ENCODE measurements at places on chromosomes 13 and 19.

GRCh38 chr13:43935878-43936277 lies 56.2 kb downstream of the LACC1 start:
- no peak for DNase-seq

GRCh38 chr13:50247223-50247622 lies 232.0 kb downstream of the KCNRG start:
- no peak for DNase-seq

DNA sequence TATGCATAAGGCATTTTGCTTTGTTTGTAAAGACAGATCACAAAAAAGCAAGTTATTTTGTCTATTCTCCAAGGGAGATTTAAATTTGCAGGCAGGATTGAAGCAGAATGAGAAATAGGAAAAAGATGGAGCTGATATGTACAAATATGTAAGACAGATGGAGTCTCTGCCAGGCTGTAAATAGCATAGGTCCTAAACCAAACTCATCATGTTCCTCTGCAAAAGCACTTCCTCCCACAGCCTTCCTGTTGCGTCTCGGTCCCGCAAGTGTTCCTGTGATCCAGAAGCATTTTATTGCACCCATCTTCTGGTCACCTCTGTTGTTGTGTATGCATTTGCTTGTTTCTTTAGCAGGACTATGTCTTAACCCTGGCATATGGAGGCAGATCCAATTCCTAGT lies 95.7 kb upstream of the CLDN10 start:
- no peak for DNase-seq

GRCh38 chr13:112844879-112845278 lies 124.1 kb upstream of the MCF2L start:
- no peak for DNase-seq

GRCh38 chr19:13964776-13965175 lies 12.5 kb downstream of the DCAF15 start:
- DNase-seq: no peak

DNA sequence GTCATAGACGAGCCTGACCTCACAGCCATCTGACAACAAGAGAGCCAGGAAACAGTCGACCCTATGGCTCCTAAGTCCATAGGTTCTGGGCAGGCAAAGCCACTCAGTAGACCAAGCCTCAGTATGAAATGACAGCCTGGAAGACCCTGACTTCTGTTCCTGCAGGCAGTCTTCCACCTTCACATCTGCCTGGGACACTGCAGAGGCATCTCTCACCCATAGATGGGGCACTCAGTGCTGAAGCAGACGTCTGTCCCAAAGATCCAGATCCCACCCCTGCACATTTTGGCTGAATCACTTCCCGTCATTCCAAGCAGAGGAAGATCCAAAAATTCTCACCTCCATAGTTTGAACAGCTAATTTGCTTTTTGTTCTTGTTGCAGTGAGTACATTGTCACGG lies 139.3 kb upstream of the ZNF507 start:
- no peak for DNase-seq

- DNase-seq: no peak
These were observed 1.8 kb downstream of the RABAC1 start for GRCh38 chr19:41957161-41957837.

- DNase-seq: no peak
These were observed 8.7 kb downstream of the LRCH1 start for GRCh38 chr13:46561691-46562090.

DNA sequence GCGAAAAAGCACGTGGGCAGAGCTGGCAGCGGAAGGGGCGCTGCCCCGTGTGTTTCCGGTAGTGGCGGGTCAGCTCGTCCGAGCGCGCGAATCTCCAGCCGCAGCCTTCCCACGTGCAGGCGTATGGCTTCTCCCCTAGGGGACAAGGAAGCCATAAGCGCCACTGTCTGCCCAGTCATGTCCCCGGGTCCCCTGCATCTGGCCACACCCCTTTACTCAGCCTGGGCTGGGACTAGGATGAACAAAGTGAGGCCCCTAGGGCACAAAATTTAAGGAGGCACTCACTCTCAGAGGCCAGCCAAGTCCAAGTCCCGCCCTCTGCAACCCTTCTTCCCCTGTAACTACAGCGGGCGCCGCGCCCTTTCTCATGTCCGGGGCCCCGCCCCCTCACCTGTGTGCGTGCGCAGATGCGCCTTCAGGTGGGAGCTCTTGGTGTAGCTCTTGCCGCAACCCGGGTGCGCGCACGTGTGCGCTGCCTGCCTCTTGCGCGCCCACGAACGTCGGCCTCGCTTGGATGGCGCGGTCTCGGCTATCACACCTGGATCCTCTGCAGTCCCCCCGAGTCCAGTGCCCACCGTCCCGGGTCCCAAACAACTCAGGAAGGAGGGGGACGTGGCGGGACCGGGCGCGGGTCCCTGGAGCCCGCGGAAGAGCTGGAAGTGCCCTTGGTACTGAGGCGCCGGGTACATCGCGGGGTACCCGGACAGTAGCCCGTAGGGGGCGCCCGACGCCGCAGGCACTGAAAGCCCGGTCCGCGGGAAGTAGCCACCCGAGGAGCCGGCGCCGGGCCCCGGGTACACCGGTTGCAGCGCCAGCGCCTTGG lies 1.9 kb downstream of the KLF1 start:
- no peak for DNase-seq

DNA sequence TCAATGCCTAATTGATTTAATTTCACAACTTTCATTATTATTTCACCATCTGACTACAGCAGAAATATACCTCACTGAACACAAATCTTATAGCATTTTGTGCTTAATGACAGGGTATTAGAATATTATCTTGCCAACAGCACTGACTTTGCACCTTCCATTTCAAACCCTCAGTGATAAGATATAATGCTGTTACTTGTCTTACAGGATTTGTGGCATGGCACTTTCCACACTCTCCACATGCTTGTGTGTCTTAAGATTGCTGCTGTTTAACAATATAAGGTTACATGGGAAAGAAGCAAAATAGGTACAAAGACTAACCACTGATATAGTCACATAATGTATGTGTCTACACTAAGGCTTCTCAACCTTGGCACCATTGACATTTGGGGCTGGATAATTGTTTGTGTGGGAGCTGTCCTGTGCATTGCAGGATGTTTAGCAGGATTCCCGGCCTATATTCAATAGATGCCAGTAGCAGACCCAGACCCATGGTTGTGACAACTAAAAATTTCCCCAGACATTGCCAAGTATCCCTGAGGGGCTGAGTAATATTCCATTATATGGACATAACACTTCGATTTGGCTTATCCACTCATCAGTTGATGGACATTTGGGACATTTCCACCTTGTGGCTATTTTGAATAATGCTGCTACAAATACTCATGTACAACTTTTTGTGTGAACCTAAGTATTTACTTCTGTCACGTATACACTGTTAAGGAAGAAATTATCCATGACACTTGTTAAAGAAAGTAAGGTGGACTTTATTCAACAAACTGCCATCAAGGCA lies 5.7 kb upstream of the DIAPH3 start:
- no peak for DNase-seq

GRCh38 chr13:99354371-99354951 lies 47.3 kb upstream of the GPR183 start:
- DNase-seq: no peak

DNA sequence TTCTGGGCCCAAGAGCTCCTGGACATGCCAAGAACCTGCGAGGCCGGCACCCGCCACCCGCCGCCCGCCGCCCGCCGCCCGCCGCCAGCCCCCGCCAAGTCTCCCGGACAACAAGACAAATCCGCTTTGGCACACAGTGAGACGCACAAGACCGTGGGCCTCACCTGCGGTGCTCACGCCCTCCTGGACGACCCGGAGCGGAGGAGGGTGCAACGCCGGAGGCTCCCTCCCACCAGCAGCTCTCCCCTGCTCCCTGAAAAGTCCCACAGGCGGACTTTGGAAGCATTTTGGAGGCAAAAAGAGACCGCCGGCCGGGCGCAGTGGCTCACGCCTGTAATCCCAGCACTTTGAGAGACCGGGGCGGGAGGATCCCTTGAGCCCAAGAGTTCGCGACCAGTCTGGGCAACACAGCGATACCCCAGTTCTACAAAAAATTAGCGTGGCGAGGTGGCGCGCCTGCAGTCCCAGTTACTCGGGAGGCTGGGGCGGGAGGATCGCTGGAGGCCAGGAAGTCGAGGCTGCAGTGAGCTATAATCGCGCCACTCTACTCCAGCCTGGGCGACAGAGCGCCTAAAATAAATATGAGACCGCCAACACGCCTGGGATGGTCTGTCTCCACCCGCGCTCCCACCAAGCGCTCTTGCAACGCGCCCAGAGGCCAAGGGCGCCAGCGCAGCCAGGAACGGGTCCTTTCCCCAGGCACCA lies 783 bp downstream of the RHPN2 start:
- no peak for DNase-seq

- DNase-seq: no peak
These were observed 10.8 kb upstream of the RANBP3 start for GRCh38 chr19:5988517-5989387.

Data from SIG-M5 (cell line).